ENCODE measurements at places on chromosomes 3 and 15. TPM values are rescaled to one million over a fixed set of nuclear protein-coding genes. Genes with fewer than 3 reads are reported as not detected.

The NMNAT3 gene
- polyA plus RNA-seq, result 8.6 TPM

DNA sequence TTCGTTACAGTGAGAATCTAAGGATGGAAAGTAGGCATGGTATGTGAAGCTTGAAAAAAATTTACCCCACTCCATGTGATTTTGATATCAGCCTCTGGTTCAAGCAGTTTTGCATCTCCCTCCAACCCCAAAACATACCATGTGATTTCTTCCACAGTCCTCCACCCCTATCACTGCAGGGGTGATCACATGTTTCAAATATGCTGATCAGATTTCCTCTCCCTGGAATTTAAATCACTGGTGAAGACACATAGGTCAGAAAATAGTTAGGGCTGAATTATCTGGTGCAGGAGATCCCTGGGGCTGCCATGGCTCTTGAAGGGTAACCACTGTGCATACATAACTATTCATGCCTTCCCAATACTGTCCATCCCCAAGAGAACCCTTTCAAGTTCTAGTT is 119.7 kb upstream of the THRB start:
- DNase-seq, result no peak

DNA sequence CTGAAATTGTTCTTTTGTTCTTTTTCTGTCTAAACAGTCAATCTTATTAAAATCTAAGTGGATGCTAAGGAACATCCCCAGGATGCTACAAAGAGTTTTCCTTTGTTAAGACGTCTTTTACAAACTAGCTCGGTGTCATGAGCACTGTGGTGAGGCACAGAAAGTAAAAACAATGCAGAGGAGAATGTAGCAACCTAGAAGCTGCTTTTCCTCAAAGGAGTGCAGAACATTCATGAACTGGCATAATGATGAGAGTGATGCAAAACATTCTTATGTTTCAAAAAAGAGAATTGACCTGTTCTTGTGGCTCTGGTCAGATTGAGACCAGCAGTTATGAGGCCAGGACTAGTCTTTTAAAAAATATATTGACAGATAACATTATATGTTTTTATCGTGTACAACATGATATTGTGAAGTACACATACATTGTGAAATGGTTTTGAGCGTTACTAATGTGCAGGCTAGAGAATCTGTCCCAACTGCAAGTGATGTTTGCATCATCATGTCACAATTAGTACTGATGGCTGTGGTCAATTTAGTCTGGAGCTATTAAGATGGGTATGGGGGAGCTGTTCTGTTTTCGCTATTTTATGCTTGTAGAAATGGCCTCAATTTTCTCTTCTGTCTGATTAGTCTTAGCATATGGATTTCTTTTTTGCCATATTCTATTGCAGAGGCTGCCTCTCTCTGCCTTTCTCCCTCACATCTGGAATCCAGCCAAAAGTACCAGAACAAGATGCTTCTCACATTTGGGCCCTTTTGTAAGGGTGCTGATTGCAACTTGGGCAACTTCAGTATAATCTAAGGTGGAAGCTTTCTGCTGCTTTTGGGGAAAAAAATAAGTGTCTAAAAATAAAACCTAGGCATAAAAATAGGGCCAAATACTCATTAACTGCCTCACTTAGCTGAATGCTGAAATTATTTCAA is 50.2 kb downstream of the HHLA2 start:
- DNase-seq, result no peak

DNA sequence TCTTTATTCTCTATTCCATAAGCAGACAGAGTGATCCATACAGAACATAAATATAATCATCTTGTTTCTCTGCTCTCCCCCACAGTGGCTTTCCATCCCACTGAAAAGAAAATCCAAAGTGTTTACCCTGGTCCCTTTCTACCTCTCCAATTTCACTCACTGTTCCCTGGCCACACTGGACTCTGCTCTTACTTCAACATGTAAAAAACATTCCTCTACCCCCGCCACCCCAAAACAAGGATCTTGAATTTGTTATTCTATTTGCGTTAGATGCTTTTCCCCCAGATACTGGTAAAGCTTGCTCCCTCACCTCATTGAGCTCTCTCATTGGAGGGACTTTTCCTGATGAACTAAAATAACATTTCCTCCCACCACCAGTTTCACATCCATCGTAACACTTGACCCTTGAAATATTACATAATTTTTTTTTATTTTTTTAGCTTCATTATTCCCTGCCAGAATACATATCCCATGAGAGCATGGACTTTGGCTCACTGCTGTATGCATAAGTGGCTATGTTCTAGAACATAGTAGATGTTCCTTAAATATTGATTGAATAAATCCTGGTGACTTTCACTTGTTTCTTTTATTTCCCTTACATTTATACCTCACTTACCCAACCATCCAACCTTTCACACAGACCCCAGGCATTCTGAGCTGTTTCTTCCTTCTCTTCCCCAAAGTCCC is 162.7 kb upstream of the MEIS2 start:
- DNase-seq, result no peak

- DNase-seq, result no peak
Measured at GRCh38 chr3:140206196-140207040, 271.4 kb downstream of the CLSTN2 start.
